Caco-2 (cell line): ENCODE measurements at places on chromosomes 16 and 17.

DNA sequence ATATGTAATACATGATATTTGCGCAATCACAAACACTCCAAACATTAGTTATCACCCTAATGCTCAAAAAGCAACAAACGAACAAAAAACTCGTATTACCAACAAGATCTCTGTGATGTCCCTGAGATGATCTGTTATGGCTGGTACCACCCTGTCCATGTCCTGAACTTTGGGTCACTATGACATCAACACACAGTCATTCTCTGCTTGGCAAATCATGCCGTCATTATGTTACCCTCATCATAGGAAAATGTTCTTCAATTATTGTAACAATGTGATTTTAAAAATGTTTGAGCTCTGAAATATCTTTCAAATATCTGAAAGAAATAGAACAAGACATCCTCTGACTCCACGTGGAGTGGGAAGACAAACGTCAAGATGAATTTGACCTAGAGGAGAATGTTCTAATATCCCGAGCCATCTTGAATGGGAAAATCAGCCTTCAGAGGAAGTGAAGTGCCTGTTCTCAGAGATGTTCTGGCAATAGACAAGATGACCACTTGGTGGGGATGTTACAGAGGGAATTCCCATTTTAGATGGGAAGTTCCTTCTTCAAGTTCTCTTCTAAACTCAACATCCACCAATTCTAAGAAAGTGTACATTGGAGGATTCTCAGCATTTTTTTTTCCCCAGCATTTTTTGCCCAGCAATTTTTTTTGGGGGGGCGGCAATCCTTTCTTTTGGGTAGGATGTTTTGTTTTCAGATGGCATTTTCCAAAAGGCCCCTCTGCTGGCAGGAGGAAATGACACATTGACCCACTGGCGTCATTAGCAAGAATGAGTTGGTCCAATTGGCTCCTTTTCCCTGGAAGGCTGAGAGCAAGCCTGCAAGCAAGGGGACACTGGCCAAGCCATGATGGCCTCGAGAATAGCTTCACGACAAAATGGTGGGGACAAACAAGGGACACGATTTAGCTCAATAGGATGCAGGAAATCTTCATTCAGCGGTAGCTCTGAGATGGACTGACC lies 3.7 kb upstream of the HSD17B2 start:
- peaks cover 24% of the 10 kb centered on the region for H3K4me1 ChIP-seq
- no peak overlapping the region for H3K4me3 ChIP-seq
- no peaks in the 10 kb centered on the region for H3K36me3 ChIP-seq
- no peak for DNase-seq

DNA sequence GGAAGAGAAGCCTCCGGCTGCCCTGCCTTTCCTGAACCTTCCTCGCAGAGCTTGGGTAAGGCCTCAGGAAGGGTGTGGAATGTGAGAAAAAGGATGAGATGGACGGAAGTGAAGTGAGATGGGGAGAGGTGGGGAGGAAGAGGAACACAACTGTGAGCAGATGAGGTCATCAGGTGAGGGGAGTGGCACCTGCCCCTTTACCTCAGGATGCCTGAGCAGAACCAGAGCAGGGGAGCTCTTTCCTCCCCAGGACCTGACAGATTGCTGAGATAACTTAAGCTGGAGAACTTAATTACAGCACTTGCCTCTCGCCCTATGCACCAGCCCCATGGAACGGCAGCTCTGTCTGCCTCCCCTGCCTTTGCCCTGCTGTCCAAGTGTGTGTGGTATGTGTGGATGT lies 29.8 kb downstream of the TMEM132E start:
- DNase-seq: no peak
- H3K4me1 ChIP-seq: no peaks in the 10 kb centered on the region
- H3K27ac ChIP-seq: no peak overlapping the region
- H3K4me3 ChIP-seq: no peak overlapping the region
- H3K27me3 ChIP-seq: no peaks in the 10 kb centered on the region

- H3K4me1 ChIP-seq: no peaks in the 10 kb centered on the region
- H3K27ac ChIP-seq: no peak overlapping the region
- DNase-seq: no peak
- no peaks in the 10 kb centered on the region for H3K27me3 ChIP-seq
These were observed 1384.2 kb downstream of the CDH11 start for GRCh38 chr16:63737633-63738032.

DNA sequence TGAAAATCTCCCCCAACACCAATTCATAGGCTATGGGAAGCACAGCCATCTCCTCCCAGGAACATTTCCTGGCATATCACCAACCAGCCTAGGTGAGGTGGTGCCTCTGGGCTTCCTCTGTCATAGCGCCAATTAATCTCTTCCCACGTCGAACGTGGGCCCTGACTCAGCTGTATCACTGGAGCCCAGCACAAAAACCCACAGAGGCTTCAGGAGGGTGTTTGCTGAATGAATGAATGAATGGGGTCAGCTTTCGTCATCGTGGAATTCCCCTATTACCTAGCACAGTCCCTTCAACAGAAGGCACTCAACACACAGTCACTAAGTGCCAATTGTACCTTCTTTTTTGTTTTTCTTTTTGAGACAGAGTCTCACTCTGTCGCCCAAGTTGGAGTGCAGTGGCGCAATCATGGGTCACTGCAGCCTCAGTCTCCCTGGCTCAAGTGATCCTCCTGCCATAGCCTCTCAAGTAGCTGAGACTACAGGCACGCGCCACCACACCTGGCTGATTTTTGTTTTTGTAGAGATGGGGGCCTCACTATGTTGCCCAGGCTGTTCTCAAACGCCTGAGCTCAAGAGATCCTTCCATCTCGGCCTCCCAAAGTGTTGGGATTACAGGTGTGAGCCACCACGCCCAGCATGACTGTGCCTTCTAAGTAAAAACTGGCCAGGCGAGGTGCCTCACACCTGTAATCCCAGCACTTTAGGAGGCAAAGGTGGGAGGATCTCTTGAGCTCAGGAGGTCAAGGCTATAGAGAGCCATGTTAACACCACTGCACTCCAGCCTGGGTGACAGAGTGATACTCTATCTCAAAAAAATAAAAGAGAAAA lies 4.1 kb downstream of the ZNF688 start:
- no peak for DNase-seq
- no peaks in the 10 kb centered on the region for H3K4me1 ChIP-seq
- H3K27ac ChIP-seq: peak overlapping the region; percentile 30
- no peaks in the 10 kb centered on the region for H3K27me3 ChIP-seq
- no peak overlapping the region for H3K4me3 ChIP-seq

DNA sequence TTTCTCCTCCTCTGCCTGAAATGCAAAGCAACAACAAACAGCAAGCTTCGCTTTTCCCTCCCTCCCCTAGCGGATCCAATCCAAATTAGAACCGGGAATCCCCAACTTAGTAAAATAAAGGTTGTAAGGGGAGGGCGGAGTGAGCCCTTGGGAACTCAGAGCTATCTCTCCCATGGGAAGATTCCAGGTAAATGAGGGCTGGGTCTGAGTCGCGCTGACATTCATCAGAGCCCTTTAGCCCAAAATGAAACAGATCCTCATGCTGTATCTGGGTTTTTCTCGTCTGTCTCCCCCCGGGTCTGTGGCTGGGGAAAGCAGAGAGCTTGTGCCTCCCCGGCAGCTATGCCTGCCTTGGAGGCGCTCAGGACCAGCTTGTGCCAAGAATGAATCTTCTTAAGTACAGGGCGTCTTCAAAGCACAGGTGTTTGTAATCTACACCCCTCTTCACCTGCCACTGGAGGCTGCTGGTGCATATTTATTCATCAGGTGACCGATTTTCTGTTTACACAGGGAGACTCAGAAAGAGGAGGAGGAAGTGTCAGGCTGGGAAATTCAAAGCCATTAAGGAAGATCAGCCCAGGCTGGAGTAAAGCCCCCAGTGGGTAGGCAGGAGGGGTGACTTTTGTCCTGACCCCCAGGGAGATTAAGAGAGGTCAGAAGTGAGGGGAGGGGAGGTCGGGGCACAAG lies 55.0 kb upstream of the GSE1 start:
- DNase-seq: peak; percentile 73
- H3K4me1 ChIP-seq: peaks cover 34% of the 10 kb centered on the region
- H3K4me3 ChIP-seq: peak overlapping the region; percentile 17
- peak overlapping the region; percentile 73 for H3K27ac ChIP-seq

- peaks cover 19% of the 10 kb centered on the region for H3K4me1 ChIP-seq
- H3K4me3 ChIP-seq: peak overlapping the region; percentile 88
- H3K27ac ChIP-seq: peak overlapping the region; percentile 75
- H3K27me3 ChIP-seq: no peaks in the 10 kb centered on the region
These were observed 646 bp downstream of the CBX2 start for GRCh38 chr17:79778504-79779083.
